Substantia nigra (tissue), 51 donors: ENCODE measurements at places on chromosomes 4 and X.

- DNase-seq: no peak
Observed at GRCh38 chrX:129125122-129125914, 398.0 kb downstream of the SMARCA1 start.

DNA sequence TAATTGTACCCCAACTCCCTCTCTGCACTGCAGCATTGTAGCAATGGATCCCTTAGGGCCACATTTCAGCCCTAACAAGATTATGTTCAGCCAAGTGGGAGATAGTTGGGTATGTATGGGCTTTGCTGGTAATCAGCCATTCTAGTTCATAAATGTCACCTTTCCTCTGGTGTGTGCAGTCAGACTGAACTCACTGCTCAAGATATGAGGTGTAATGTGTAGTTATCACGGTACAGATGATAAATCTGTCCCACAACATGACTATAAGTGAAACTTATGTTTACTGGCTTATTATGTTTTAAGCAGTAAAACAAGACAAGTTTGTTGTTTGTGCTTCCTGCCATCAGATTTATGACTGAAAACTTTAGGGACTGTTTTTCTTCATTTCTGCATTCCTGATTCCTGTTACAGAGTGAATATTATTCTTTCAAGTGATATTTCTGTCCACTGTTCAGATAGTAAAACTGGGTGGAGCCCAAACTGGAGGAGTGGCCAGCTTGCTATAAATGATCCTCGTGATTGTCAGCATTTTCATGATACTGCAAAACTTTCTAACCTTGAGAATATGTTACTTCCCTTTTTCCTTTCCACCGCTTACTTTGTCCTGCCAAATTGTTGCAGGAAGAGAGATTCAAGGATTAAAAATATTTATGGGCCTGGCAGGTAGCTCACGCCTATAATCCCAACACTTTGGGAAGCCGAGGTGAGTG lies 44.9 kb downstream of the ANAPC4 start:
- no peak for DNase-seq

- no peak for DNase-seq
Observed at GRCh38 chr4:136106753-136107152, 1425.5 kb downstream of the PCDH18 start.

GRCh38 chr4:108377021-108377420 lies 208.3 kb upstream of the LEF1 start:
- DNase-seq: no peak

DNA sequence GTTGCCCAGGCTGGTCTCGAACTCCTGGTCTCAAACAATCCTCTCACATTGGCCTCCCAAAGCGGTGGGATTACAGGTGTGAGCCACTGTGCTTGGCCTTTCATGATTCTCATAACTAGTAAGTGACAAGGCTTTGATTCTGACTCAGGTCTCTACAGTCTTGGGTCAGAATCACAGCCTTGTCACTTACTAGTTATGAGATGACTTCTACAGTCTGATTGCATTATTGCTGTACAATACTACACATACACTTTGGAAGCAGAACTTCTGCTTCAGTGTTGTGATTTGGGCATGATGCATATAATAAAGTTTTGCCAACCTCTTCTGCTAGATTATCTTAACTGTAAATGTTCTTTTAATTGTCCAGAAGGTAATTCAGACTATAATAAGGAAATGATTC lies 123.3 kb downstream of the KDM6A start:
- DNase-seq: no peak

DNA sequence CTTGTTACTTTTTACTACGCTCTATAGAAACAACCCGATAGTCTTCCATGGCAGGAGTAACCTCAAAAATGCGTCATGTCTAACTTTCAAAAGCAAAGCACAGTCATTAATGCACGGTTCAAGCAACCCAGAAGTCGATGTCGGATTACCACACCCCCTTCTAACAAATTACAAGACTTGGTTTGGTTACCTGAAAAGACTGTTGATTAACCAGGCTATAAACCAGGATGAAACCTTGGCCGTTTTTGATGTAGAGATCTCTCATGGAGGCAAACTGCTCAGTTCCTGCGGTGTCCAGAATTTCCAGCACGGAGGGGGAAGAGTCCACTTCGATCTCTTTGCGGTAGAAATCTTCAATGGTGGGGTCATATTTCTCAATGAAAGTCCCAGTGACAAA lies 2.4 kb downstream of the RAP2C start:
- DNase-seq: no peak

DNA sequence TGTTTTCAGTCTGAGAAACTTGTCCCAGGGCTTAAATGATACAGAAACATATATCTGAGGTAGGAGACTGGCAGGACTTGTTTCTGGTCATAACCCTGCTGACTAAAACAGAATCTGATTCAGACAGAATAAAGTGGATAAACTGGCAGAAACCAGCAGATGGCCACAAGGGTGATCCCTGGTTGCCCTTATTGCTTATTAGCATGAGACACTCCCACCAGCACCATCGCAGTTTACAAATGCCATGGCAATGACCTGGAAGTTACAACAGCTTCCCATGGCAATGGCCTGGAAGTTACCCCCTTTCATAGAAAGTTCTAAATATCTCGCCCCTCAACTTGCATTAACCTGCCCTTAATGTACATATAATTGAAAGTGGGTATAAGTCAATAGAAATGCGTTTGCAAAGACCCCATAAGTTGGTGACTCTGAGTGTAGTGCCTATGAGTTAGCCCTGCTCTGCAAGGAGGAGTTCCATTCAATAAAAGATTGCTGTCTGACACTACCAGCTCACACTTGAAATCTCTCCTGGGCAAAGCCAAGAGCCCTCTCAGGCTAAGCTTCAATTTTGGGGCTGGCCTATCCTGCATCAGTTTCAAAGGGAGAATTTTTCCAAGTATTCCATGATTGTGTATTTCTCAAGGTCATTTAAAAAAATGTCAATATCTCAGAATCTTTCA lies 52.9 kb upstream of the PAGE5 start:
- DNase-seq: no peak

- DNase-seq: no peak
Observed at GRCh38 chr4:121272526-121272925, 108.3 kb downstream of the QRFPR start.

DNA sequence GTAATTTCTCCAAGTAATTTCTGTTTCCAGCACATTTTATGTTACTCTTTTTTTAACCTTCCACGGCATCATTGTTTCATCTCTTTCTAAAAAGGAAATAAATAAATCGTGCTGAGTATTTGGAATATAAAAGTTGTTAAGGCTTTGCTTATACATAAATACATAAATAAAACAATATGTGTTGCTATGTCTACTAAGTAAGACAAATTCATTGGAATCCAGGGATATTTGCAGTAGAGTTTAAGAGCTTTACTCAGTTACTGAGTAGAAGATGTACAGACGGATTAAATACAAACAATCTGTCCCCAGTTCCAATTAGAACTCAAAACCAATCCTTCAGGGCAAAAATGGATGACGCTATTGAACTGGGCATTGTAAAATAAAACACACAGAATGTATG lies 1.4 kb downstream of the ARHGAP24 start:
- no peak for DNase-seq

DNA sequence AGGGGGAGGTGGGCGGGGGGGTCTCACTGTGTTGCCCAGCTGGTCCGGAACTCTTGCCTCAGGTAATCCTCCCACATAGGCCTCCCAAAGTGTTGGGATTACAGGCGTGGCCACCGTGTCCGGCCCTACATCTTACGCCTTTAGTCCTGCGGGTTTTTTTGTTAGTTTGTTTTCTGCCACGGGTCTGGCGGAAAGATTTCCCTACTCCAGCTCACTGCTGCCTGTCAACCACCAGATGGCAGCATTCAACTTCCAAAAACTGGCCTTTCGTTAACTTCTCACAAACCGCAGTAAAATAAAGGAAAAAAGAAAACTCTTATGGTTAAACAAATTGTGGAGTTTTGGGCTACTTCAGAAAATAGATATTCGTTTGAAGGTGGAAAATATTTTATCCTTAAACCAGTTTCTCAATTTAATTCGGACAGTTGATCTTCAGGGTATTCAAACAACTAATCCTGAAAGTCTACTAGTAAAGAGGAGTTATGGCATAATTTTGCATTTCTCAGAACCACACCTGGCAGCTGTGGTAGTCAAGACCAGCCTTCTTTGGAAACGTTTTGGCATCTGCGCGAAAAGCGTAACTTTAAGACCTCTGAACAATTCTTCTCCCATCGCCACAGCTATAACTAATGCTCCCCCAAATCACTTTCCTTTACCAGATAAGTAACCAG lies 41.1 kb downstream of the LUZP4 start:
- peak; percentile 24 for DNase-seq

GRCh38 chr4:22667332-22667940 lies 25.3 kb upstream of the GBA3 start:
- no peak for DNase-seq

- DNase-seq: no peak
Observed at GRCh38 chr4:3031357-3032082, 42.8 kb downstream of the HTT-AS start.

- no peak for DNase-seq
Observed at GRCh38 chr4:3009422-3009821, 46.1 kb downstream of the GRK4 start.

DNA sequence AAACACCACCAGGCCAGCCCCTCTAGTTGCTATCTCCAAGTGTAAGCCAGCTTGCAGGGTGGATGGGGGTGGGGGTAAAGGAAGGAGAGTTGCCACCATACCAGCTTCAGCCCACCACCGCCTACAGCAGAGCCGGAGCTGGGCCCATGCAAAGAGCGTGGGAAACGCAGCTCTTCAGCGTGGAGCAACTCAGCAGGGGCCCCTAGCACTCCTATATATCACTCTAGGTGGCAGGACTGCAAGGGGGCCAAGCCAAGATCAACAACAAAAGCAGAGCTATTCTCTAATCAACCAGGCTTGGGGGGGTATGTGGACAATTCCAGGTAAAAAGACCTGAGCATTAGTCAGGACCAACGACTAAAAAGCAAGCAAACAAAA lies 35.5 kb upstream of the IQSEC2 start:
- no peak for DNase-seq

- no peak for DNase-seq
Observed at GRCh38 chr4:124253080-124253479, 459.5 kb downstream of the ANKRD50 start.

DNA sequence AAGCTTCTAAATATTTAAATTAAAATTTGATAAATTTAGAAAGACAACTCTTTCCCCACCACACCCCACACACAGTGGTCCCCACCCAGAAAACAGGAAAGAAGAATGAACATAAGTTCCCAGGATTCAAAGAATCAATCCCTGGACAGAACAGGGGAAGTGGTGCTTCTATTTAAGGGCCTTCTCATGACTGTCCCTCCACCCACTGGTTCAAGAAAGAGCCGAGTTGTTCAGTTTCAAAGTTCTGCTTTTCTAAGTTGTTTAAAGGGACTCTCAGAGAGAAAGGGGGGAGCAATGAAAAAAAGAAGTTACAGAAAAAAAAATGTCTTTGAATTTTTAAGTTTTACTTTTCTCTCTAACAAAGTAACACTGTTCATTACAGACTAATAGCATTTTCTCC lies 195.8 kb downstream of the PDGFC start:
- DNase-seq: no peak

DNA sequence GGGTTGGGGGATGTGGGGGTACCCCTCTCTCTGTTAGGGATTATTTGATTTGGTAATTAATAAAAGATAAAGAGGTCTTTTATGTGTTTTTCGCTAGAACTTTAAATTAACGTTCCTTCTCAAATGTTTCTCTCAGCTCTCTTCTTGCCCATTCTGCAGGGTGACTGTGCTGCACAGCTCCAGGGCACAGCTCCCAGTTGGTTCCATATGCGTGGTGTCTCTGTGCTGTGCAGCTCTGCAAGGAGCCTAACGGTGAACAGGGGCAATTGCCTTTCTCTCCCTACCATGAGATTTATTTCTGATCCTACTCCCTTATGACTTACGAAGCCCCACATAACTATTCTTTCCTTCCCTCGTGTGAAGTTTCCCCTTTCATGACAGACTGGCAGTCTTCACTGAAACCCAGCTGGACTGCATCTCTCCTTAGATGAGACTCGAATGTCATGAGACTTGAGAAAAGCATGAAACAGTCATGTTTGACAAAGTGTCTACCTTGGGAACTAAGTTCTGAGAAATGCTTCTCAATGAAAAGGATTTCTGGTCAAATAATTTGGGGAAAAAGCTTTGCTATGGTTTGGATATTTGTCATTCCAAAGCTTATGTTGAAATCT lies 50.2 kb upstream of the SPRY1 start:
- DNase-seq: no peak

GRCh38 chrX:124476562-124476961 lies 130.2 kb downstream of the SH2D1A start:
- no peak for DNase-seq

DNA sequence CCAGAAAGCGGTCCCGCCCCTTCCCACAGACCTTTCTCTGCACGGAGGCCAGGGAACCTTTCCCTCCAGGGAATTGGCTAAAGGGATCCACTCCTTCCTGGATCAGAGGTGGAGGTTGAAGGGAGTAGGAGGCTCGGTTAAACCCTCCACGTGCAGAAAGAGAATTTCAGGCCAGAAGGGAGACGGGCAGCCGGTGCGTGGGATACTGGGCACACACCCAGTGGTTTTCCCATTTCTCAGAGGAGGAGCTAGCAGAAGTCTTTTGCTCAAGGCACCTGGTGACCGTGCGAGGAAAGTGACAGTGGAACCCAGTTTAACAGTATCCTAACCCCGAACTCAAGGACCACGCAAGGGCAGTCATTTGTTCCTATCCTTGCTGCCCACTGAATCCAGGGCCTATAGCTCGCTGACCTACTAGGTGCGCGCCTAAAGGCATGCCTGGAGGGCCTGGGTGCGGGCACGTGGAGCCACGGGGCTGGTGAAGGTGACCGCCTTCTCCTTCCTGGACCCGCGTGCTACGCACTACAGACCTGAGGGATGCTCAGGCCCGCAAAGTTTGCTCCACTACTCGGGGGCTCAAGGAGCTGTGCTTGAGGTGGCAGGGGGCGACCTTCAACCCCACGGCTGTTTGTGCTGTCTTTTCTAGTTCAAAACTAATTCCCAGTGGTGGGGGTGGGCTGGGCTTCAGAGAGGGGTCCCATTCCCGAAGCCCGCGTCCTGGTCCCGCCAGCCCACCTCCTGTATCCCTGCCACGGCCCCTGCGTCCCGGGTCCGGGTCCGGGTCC lies 587 bp upstream of the AFF2 start:
- no peak for DNase-seq

DNA sequence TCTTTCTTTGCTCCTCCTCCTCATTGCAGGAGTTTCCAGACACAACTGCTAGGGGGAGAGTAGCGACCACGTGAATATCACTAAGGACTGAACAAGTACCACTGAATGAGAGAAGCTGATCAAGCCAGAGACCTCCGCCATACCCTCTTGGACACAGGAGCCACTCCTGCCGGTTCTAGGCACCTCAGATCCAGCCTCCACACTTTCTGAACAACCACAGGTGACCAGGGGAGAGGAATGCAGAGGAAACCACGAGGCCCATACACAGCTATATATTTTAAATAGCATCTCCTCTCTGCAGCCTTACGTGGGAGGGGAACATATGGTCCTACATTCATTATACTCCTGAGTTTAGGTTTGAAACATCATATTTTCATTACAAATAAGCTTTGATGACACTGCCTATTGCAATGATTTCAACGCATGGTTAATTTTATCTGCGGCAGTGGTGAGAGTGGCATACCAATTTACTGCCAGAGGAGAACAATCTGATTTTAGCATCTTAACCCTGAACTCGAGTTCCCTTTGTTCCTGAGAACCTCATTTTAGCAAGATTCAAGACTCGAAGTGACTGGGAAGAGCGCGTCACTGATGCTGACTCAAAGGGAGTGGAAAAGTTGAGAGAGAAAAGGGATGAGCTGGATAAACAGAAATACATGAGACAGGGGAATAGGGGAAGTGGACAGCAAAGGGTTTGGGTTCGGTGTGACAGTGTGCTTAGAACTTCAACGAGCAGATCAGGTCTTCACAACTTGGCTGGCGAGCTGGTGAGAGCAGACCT lies 231.7 kb upstream of the PPARGC1A start:
- no peak for DNase-seq
